ENCODE measurements at places on chromosomes 1 and 21. TPM values are rescaled to one million over a fixed set of nuclear protein-coding genes. Genes with fewer than 3 reads are reported as not detected.
A peak's percentile ranks its signal among the peaks of the same experiment; 100 is the strongest.

- no peak for DNase-seq
Measured at GRCh38 chr1:6043561-6043960, 2.1 kb upstream of the KCNAB2 start.

- no peak for DNase-seq
Measured at GRCh38 chr21:16378525-16378924, 648.7 kb downstream of the USP25 start.

GRCh38 chr1:115927971-115928370 lies 48.3 kb upstream of the SLC22A15 start:
- no peak for DNase-seq

DNA sequence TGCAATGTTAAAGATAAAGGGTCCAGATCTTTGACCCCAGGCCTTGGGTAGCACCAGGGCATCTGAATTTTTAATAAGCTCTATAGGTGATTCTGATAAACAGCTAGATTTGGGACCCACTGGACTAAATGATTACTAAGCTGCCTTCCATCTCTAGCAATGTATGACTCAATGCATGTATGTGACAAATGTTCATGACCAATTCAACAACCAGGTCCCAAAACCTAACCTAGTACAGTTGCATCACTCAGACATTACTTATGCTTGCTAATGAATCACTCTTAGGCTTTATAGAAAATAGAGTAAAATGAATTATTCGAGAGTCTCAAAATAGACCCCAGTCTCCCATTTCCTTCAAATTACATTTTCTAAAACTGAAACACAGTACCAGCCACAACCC lies 35.5 kb downstream of the RCAN1 start:
- DNase-seq = no peak

GRCh38 chr1:19042675-19043578 lies 86.5 kb upstream of the IFFO2 start:
- no peak for DNase-seq

DNA sequence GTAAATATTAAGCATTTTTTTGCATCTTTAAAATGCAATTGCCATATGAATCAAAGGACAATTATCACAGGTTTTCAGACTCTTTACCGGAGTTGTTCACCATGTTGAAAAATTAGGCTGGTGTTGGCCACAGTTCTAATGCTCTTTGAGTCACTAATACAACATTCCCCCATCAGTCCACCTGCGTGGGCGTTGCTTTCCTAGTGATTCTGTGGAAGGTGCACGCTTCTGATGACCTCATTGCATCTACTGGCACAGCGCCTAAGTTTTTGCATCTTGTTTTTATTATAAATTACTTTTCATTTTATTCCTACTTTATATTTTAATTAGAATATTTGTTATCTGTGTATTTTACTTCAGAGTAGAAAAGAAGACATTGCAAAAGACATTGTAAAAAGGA lies 4.7 kb upstream of the F5 start:
- DNase-seq = no peak

- DNase-seq = no peak
Measured at GRCh38 chr1:69291541-69291940, 276.2 kb upstream of the LRRC7 start.

DNA sequence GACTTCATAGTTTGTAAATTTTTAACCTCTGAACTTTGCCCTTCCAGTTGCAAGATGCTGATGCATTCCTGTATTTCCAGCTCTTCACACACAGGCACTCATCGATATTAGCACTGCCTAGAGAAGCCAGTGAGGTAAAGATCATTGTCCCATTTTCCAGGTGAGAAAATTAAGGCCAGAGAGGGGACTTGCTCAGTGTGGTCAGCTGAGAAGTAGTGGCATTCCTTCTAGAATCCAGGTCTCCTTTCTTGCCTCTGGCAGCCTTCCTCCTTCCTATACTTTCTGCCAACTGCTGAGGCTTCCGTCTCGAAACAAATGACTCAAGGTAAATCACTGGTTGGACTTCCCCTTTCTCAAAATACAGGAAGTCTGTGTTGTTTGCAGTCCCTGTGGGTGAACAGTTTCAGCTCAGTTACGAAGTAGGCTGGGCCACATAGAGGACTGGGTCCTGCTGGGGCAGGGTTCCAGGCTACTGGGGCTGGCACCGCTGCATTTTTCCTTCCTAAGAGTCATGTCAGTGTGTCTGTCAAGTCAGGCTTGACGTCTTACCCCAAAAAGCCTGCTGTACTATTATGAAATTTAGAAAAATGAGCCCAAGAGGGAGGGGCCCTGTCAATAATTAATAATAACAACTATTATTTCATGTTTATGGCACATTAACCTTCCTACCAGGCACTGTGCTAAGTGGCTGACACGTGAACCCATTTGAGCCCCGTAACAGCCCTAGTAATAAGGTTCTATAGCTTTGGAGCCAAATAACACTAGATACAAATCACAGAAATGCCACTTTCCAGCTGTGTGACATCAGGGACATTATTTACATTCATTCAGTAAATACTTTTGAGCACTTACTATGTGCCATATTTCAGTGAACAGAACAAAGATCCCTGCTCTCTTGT lies 16.6 kb upstream of the RNF19B start:
- no peak for DNase-seq

- no peak for DNase-seq
Measured at GRCh38 chr1:115265099-115265498, 73.0 kb downstream of the NGF start.

GRCh38 chr1:187733232-187733631 lies 904.5 kb downstream of the PLA2G4A start:
- no peak for DNase-seq

DNA sequence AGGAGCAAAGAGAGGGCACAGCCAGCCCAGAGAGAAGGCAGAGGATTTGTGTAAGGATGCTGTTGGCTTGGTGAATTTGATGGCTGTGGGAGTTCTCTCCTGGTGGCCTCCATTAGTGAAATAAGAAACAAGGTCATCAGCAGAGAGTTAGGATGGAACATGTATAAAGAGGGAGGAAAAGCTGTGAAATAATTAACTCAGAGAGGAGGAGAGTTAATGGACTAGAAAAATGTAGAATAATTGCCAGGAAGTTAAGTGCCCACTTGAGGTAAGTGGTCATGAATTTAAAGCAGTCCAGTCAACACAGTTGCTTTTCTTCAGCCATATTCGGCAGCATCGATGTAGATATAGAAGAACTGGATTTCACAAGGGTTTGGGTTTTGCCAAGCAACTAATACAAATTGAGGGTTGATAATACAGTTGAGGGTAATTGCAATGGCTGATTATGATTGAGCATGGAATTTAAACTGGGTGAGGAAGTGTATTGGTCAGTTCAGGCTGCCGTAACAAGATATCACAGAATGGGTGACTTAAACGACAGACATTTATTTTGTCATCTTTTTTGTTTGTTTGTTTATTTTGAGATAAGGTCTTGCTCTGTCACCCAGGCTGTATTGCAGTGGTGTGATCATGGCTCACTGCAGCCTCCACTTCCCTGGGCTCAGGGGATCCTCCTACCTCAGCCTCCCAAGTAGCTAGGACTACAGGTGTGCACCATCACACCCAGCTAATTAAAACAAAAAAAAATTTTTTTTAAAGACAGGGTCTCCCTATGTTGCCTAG lies 31.7 kb upstream of the KLF17 start:
- DNase-seq = peak; percentile 27

GRCh38 chr1:225427235-225428067 lies at the start of gene LBR:
Gene LBR (minus strand): TSS chr1:225428038. CDS start chr1:225424075, 3,963 bp downstream.
- no peak for DNase-seq

DNA sequence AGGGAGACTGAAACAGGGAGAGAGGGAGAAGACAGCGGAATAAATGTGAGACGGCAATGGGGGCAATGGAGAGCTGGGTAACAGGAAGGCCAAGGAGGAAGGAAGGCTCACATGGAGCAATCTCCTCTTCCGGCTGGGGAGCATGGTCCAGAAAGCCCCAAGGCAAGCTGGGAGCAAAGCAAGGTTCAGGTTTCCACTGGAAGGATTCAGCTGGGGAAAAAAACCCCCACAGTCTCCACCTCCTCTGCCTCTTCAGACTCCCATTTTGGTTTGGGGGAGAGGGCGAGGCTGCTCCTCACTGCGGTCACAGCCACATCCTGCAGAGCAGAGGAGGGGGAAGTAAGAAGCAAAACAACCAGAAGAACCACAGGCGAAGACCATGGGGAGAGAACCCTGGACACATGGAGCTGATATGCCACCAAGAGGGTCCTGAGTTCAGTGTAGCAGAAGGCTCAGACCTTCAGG lies 650 bp downstream of the TNFAIP8L2 start:
- DNase-seq = no peak

GRCh38 chr1:48757363-48757762 lies 19.3 kb downstream of the BEND5 start:
- no peak for DNase-seq

- DNase-seq = no peak
Measured at GRCh38 chr1:115240297-115240696, 97.8 kb downstream of the NGF start.

DNA sequence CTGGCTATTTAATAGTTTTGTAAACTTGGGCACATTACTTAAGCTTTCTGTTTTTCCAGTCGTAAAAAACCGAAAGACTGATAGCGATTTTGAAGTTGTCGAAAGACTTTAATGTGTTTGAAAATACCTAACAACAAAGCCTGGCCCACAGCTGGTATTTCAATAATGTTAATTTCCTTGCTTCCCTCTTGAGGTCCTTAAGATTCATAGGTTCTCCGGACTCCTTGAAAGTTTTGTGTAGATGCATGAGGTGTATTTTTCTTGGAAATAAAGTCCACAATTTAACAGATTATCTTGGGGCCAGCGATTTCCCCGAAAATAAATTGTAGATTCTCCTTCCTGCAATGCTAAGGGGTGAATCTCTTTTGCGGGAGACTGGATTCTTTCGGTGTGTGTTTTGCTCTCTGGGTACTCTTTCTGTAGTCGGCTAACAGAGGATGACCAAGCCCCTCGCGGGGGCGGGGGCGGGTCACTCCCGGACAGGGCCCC lies 735 bp upstream of the YTHDF2 start:
- peak; percentile 36 for DNase-seq

DNA sequence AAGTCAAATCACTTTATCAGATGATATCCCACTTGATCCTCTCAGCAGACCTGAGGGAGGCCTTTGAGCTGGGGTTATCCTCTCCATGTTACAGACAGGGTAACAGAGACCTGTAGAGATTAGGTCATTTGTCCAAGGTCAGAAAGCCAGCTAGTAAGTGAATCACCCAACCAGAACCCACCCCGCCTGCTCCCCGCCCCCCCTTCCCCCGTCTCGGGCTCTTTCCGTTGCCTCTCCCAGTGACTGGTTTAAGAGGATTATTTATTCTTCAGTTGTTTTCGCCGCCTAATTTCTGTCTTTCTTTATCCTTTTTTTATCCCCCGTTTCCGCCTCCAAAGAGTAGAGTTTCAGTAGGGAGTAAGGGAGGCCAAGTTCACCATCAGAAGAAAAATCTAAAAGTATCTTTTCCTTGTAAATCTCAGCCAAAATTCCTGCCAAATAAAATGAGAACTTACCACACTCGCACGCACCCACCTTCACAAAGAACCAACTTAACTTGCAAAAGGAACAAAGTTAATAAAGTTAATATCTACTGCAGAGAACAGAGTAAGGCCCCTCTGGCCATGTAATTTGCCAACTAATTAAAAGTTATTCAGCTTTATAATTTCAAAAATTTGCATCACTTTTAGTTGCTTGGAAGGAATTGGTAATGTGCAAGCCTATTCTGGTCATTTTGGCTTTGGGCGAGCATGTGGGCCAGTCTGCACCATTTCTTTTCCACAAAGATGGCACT lies 76.8 kb upstream of the TRABD2B start:
- DNase-seq = no peak

Gene RGS8
- 0.03 TPM for polyA plus RNA-seq

Gene SGIP1
- 13.1 TPM for polyA plus RNA-seq

Gene ERG
- polyA plus RNA-seq = 21.1 TPM

Gene DRAXIN
- polyA plus RNA-seq = 0.80 TPM

Gene HSD11B1
- polyA plus RNA-seq = 0.39 TPM

Gene ABCA4
- 7.1 TPM for polyA plus RNA-seq

Gene OR2T33
- not detected for polyA plus RNA-seq

Gene GBP4
- 11.6 TPM for polyA plus RNA-seq

Gene MROH7
- polyA plus RNA-seq = 2.9 TPM
